ENCODE measurements at places on chromosomes 6 and 20. TPM values are rescaled to one million over a fixed set of nuclear protein-coding genes. Genes with fewer than 3 reads are reported as not detected.

AVP gene
- total RNA-seq, result not detected

UCKL1 gene
- 32.9 TPM for total RNA-seq

BHLHE23 gene
- 0.94 TPM for total RNA-seq

C6orf52 gene
- not detected for total RNA-seq

COX4I2 gene
- total RNA-seq, result not detected

ZBTB46 gene
- 20.3 TPM for total RNA-seq

C2 gene
- 3.1 TPM for total RNA-seq

RRAGD gene
- total RNA-seq, result 57.0 TPM

All from parietal lobe (tissue), 2 donors.